ENCODE measurements at places on chromosomes 12 and 14. TPM values are rescaled to one million over a fixed set of nuclear protein-coding genes. Genes with fewer than 3 reads are reported as not detected.

- no peak for DNase-seq
Measured at GRCh38 chr14:104295681-104296387, 157.4 kb downstream of the KIF26A start.

DNA sequence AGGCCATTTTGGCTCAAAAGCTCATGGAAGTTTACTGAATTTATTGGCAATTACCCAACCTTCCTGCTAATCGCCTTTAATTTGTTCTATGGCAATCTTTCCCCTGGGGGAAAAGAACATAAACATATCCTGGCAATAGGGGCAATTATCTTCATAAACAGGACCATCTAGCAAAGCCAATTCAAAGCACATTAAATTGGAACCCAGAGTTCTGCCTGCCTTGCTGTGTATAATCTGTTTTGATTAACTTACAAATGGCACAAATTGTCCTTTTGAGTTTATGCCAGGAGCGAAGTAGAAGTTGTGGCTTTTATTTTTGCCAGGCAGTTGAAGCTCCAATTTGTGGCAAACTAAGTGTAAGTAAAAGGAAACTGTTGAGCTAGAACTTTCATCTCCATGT, 68.6 kb downstream of the C12orf50 start:
- no peak for DNase-seq

DNA sequence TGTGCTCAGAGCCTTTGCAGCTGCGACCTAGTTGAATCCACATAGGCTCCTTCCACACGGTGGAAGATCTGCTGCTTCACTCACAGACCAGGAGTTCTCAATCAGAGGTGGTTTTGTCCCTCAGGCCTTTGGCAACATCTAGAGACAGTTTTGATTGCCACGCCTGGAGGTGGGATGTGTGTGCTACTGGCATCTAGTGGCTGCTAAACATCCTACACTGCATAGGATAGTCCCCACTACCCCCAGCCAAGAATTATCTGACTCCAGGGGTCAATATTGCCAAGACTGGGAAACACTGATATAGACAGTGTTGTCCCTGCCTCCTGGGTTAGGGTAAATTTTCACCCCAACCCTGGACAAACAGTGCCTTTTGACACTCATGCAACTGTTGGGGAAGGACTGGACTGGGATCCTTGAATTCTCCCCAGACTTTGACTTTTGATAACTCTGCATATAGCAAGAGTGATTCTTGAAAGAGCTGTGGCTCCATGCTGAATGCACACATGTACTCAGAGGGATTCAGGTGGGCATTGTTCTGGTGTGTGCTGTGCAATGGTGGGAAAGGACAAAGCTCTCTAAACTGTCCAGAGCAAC, 39.8 kb downstream of the BAZ2A start:
- DNase-seq: no peak

Gene MYF5
- total RNA-seq: not detected

Gene PLEKHA5
- 36.5 TPM for total RNA-seq

Gene LRRC9
- not detected for total RNA-seq

Gene HOXC12
- total RNA-seq: not detected

All from mucosa of descending colon (tissue), 3 donors.